H54 (cell line): ENCODE measurements at places on chromosomes 6 and 20.

DNA sequence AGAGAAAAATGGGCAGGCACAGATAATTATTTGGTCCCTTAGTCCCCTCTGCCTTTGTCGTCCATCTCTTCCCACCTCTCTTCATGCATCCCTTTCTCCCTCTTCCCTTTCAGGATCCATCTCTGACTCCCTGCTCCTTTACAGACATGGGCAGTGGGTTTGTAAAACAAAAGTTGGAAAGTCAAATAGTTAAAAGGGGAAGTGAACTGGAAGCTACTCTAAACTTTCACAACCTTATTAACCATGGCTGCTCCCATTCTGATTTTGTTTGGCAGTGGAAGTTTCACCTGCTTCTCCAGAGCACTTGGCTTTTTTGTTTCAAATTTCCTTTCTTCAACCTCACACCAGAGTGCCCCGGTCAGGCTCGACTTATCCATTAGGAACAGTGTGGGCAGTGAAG, 1.2 kb downstream of the HLA-DQA2 start:
- DNase-seq, result no peak

- no peak for DNase-seq
Observed at GRCh38 chr20:25453035-25453810, 45.8 kb downstream of the GINS1 start.

- no peak for DNase-seq
Observed at GRCh38 chr6:88866856-88867255, 96.6 kb downstream of the RNGTT start.

DNA sequence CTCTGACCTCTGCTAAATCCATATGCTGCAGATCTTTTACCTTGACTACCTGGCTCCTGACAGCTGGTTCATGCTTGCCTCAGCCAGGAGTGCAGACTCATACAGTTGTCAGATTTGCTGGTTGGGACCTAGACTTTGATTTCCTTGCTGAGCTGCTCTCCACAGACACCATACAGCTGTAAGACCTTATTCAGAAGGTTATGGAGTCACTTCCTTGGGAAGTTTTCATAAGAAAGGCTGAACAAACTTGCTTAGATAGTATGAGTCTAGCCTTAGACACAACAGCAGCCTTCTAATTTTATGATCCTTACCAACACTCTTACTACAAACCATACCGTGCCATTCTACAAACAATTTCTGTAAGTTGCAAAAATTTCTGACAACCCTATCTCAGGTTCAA, 102.9 kb downstream of the EDN1 start:
- no peak for DNase-seq

DNA sequence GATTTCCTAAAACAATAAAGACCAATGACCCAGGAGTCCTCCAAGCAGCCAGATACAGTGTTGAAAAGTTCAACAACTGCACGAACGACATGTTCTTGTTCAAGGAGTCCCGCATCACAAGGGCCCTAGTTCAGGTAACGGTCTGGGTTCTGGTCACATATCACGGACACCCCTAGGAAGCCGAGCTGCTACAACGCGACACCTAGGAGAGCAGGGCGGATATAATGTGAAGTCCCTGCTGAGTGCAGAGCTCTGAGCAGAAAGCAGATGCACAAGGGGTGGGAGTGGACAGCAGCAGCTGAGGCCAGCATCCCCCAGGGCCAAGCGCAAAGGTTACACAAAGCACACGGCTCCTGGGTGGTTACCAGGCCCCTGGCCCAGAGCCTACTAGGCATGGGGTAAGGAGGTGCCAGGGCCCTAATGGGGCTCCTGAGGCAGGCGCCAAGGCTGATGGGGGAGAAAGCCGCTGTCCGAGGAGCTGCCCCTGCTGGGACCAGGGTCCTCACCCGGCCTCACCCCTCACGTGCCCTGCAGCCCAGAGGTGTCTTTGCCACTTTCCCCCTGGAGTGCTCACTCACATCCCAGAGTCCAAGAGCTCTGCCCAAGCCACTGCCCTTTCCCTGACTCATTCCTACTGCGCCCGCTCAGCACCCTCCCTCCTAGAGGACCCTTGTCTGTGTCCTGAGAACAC, 8.4 kb downstream of the CST7 start:
- DNase-seq, result no peak

DNA sequence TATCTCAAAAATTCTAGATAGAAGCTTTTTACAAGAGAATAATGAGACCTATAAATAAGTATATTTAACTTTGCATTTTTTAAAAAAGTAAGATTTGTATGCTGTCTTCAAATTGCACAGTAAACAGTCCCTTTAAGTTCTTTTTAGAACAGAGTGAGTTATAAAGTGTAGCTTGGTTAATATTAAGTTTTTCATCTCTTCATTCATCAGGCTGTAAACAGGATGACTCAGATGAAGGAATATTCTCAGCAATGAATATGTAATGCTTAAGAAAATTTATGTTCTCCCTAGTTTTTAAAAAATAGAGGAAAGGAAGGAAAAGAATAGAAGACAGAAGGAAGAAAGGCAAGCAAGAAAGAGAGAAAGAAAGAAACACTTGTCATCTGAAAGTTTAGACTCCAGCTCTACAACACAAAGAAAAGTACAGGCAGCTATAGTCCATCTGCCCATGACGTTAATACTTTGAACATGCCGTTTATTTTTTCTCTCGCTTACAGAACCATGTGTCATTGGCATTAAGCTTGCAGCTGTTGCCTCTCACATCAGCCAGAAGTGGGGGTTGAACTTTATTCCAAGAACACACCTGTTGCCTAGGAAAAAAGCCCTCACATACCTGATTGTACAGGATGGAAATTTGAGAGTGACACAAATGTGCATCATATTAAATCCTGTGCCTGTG, 36.1 kb downstream of the CAP2 start:
- DNase-seq, result no peak

GRCh38 chr6:123945386-123945785, 141.7 kb downstream of the NKAIN2 start:
- no peak for DNase-seq

- no peak for DNase-seq
Observed at GRCh38 chr6:148288541-148288940, 54.1 kb upstream of the SASH1 start.

DNA sequence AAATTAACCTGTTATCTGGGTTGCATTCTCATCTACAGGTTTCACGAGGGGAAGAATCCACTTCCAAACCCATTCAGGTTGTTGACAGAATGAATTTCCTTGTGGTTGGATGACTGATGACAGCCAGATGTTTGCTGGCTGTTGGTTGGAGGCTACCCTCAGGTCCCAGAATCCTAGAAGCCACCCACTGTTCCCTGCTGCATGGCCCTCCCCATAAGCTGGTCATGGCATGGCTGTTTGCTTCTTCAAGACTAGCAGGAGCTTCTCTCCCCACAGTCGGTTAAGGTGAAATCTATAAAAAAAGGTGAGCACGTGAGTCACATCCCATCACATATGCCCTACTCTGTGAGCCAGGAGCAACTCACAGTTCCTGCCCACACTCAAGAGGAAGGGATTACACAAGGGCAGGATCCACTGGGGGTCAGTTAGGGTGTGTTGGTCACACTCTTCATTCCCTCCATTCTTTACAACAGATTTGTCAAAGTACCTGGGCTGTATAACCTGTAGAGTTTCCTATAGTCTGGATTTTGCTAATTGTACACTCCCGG, 19.5 kb upstream of the RPS10 start:
- DNase-seq, result no peak

- DNase-seq, result no peak
Observed at GRCh38 chr6:150510576-150510975, 89.1 kb upstream of the PLEKHG1 start.
